Astrocyte of the spinal cord (primary cell): ENCODE measurements at places on chromosomes 2 and 18.

DNA sequence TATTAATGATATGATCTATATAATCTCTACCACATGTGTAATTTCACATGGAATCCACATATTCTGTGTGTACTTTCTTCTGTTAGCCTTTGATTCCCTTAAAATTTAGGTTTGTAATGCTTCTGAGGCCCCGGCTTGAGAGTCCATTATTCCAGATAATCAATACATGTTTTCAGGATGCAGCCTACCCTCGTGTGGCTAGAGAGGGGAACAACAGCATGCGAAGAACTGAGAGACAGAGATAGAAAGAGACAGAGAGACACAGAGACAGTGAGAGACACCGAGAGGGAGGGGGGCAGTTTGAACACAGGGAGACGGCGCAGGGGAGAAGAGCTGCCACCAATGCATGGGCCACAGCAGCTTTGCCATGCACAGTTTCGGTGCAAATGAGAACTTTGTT lies 185.4 kb downstream of the SNTG2 start:
- DNase-seq: no peak

DNA sequence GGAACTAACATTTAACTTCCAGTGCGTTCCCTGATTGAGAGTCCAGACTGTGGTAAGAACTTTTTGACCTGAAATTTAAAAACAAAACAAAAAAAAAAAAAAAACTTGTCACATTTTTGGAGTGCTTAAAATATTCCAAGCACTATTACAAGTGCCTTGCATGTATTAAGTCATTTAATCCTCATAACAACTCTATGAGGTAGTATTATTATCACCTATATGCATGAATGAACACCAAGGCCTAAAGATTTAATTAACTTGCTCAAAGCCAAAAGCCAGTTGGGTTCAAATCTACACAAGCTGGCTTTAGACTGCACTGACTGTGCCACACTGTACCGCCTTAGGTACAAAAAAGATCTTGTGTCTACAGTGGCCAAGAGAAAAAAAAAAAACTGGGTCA lies 35.2 kb downstream of the METTL4 start:
- no peak for DNase-seq

- no peak for DNase-seq
Observed at GRCh38 chr18:46133534-46133933, 29.3 kb downstream of the HAUS1 start.

DNA sequence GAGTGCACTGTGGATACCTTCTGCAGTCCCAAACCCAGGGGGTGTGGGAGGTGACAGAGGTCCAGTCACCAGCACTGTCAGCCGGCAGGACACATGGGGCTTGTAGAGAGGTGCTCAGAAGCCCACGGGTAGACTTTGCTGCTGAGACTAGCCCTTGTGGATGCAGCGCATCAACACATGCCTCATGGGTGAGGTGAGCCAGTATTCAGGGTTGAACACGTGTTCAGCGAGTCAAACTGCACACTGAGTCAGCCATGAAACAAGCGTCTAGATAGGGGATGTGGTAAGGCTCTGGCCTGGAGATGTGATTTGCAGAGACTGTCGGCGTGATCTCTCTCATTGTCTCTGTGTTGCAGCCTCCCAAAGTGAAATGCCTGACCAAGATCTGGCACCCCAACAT lies 35.8 kb upstream of the SCLY start:
- DNase-seq: peak; percentile 56

GRCh38 chr2:142786918-142787702 lies 90.4 kb upstream of the KYNU start:
- DNase-seq: no peak

DNA sequence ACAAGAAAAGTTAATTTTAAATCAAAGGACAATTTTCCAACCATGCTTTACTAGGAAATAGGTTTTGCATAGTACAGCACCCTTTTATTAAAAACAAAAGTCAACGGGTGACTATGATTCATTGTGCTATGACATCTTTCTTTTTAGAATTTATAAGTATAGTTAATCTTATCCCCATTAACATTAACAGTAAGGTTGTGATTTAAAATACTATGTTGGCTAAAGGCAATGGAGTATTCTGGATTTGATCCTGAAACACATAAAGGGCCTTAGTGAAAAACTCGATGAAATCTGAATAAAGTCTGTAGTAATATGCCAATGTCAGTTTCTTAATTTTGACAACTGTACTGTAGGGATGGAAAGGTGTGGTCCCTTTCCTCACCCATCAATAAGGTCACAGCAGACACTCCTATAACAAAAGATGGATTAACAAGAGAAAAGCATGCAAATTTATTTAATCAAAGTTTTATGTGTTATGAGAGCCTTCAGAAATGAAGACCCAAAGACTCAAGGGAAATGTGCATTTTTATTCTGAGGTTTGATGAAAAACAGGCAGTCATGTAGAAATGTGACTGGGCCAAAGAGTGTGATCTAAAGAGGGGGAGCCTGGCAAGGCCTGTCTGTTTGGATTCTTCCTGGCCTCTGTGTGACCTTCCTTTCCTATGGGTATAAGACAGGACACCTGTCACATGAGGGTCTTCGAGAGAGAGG lies 731.4 kb downstream of the TSN start:
- no peak for DNase-seq

- DNase-seq: no peak
Observed at GRCh38 chr2:99786636-99787390, 297.0 kb upstream of the REV1 start.

- DNase-seq: no peak
Observed at GRCh38 chr18:33577685-33578517, at the start of gene ASXL3. ASXL3 (plus strand) TSS chr18:33578219; CDS start chr18:33578632, 413 bp downstream.

- no peak for DNase-seq
Observed at GRCh38 chr2:200847269-200847668, 17.2 kb downstream of the CLK1 start.

DNA sequence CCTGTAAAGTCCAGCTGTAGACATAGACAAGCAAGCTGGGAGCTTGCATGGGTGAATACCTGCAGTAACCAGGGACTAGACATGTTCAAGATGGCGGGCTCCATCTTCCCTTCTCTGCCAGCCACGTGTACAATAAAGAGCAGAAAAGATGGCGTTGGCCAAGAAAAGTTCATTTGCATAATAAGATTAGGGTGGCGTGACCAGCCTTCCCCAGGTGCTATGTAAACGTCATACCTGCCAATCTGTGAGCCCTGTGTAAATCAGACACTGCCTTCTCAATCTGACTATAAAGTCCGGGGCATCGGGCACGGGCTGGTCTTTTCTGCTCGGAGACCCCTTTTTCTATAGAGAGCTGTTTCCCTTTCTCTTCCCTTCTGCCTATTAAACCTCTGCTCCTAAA lies 101.6 kb upstream of the XPO1 start:
- no peak for DNase-seq
